ENCODE measurements at places on chromosomes 5 and 9.

GRCh38 chr9:303502-303901 lies 88.8 kb downstream of the DOCK8 start:
- no peak for DNase-seq

- DNase-seq: no peak
Observed at GRCh38 chr5:181184845-181185216, 20.2 kb downstream of the TRIM7 start.

GRCh38 chr9:70177121-70177520 lies 81.7 kb upstream of the SMC5 start:
- no peak for DNase-seq

DNA sequence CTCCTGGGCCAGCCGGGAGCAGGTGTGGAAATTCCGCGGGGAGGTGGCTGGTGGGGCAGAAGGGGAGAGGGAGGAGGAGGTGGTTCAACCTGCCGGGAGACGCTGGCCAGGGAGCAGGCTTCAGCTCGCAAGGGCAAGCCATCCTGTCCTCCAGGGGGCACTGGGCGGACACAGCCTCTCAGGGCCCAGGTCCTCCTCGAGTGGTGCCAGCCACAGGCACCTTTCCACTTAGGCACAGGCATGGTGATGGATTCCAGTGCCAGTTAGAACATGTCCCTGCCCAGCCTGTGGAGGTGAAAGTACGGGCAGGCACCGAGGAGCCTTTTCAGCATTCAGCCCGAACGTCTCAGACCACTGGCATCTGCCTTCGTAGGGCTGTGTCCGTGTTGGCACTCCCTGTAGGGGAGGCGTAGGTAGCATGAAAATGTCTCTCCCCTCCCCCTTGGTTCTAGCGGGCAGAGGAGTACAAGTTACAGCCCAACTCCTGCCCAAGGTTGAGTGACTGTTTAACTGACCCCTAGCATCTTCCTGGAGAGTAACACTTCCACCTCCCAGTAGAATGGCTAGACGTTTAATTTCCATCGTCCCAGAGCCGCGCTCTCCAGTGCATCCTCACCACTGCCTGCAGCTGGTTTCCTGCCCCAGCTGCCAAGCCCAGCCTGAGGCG lies 48.9 kb downstream of the DAB2IP start:
- DNase-seq: no peak

GRCh38 chr5:171899792-171900191 lies 106.6 kb downstream of the FBXW11 start:
- no peak for DNase-seq

DNA sequence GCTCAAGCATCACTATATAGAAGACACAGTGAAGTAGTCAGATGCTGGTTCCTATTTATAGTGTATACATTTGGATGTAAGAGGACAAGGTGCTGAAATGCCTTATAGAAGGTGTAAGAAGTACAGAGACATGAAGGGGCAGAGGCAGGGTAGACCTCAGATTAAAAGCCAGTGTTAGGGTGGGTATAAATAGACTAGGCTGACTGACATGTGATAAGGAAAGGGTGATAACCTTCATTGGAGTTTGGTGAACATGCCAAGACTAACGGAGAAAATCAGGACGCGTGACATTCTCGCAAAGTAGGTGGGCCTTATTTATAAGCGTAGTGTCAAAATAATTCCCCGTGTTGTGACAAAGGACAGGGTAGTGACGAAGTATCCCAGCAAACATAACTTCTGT lies 59.1 kb upstream of the HRH2 start:
- DNase-seq: no peak

DNA sequence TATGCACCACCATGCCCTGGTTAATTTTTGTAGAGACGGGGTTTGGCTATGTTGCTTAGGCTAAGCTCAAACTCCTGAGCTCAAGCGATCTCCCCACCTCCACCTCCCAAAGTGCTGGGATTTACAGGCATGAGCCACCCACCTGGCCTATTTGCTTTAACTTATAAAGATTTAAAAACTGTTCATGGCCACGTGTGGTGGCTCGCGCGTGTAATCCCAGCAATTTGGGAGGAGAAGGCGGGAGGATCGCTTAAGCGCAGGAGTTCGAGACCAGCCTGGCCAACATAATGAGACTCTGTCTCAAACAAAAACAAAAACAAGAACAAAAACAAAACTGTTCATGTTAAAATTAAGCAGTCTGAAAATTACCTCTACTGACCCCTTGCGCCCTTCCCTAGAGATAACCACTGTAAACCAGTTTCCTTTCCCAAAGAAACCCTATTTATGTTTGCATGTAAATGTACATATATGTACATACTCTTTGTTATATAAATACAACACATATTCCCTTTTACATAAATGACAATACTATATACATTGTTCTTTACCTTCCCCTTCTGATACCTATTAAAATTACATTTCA lies 1.5 kb downstream of the AK6 start:
- DNase-seq: no peak

- no peak for DNase-seq
Observed at GRCh38 chr9:27441741-27442070, 82.4 kb upstream of the IFNK start.

DNA sequence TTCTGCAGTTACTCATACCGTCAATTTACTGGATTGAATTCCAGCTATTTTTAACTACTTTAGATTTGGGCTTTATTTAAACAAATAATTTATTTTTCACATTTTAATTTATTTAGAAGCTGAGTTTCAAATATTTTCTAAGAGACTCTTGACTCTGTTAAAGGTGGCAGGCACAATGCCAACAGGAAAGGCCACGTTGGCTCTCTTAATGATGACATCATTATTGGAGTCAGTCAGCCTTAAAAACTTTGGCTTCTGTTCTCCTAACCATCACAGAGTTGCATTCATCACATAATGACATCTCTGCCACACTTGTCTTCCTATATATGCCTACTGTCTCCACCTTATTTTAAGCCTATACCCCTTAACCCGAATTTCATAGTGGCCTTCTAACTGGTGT lies 172.3 kb upstream of the PLPPR1 start:
- no peak for DNase-seq

DNA sequence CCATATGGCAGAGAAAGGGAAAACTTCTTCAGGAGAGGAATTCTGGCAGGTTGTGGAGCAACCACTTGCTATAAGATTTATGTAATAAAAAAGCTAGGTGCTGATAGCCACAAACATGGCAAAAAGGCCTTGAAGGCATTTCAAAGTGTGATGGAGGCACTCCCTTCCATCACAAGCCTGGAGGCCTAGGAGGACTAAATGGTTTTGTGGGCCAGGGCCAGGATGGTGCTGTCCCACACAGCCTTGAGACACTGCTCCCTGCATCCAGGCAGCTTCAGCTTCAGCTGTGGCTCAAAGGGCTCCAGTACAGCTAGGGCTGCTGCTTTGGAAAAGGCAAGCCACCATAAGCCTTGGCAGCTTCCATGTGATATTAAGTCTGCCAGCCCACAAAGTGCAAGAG lies 632.8 kb downstream of the BRINP1 start:
- DNase-seq: no peak

DNA sequence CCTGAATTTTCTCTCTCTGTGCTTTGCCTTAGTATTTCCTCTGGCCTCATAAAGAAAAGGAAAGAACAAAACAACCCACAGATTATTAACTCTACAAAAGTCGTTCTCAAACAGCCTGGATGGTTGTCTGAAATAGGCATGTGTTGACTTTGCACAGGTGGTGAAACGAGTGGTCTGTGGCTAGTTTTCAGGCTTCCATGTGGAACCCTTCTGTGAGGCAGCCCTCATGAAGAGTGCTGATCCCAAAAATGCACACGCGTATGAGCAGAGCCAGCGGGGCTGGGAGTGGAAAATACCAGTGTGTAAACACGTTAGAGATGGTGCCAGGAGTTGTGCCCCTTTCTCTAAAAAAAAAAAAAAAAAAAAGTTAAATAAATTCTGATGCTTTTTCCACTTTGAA lies 4.9 kb upstream of the PSAT1 start:
- no peak for DNase-seq

- no peak for DNase-seq
Observed at GRCh38 chr5:124884114-124884513, 137.7 kb upstream of the ZNF608 start.

DNA sequence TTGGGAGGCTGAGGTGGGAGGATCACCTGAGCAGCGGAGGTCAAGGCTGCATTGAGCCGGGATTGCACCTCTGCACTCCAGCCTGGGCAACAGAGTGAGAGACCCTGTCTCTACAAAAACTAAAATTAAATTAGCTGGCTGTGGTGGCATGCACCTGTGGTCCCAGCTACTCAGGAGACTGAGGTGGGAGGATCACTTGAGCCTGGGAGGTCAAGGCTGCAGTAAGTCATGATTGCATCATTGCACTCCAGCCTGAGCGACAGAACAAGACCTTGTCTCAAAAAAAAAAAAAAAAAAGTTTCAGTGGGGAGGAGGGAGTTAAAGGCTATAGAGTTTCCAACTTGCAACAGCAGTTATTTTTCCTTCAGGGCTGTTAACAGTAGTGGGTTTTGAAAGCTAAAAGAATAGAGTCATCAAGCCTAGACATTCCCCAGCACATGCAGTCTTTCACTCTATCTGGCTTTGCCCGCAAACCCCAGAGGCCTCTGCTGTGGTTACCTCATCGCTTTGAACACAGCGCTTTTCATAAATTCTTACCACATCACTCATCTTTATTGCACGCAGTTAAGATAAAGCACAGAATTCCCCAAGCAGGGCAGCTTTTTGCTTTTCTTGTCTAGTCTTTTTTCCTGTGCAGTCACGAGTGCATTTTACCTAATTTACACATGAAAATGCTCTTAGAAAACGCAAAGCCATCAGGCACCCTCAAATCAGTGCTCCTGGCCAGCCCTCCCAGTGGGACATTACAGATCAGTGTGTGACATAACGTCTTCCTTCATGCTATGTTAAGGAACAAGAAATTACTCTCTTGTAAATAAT lies 8.7 kb upstream of the SLC2A8 start:
- no peak for DNase-seq

GRCh38 chr5:73298772-73299630 lies 126.0 kb downstream of the TMEM174 start:
- no peak for DNase-seq

GRCh38 chr5:157161996-157162395 lies 4.1 kb downstream of the GARIN3 start:
- no peak for DNase-seq

DNA sequence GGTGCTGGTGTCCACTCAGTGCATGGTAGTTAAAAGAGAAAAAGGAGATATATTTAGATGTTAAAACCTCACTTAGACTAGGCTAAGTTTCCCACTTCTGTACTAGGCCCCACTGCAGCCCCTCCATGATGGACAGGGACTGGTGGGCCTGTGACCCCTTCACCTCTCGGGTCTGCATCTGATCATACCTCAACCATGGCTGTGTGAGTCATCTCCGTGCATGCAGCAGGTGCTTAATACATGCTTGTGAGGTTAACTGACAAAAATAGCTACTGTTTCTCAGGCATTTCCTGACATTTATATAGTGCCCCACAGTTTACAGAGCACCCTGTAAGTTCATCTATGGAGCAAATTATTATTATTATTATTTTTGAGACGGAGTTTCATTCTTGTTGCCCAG lies 8.4 kb upstream of the URM1 start:
- DNase-seq: no peak
